Calu3 (cell line): ENCODE measurements at places on chromosomes 4 and X. TPM values are rescaled to one million over a fixed set of nuclear protein-coding genes. Genes with fewer than 3 reads are reported as not detected.

AADAT gene
- 7.6 and 13.8 TPM in 2 replicates for total RNA-seq

HSFX4 gene
- not detected in 2 replicates for total RNA-seq

MID1 gene
- total RNA-seq = 70.5 and 85.6 TPM in 2 replicates

GRID2 gene
- total RNA-seq = not detected in 2 replicates

GPR34 gene
- not detected in 2 replicates for total RNA-seq

BST1 gene
- 4.7 and 6.0 TPM in 2 replicates for total RNA-seq

PITX2 gene
- not detected in 2 replicates for total RNA-seq

COPS4 gene
- total RNA-seq = 21.0 and 21.7 TPM in 2 replicates

BTC gene
- 8.1 and 8.9 TPM in 2 replicates for total RNA-seq

INPP4B gene
- total RNA-seq = 86.9 and 114 TPM in 2 replicates

ARHGAP36 gene
- total RNA-seq = not detected in 2 replicates

HDAC6 gene
- total RNA-seq = 68.1 and 78.7 TPM in 2 replicates

TGIF2LX gene
- not detected in 2 replicates for total RNA-seq

CLNK gene
- not detected in 2 replicates for total RNA-seq

OGT gene
- total RNA-seq = 162 and 191 TPM in 2 replicates

GLRA3 gene
- total RNA-seq = 0.07 and 0.12 TPM in 2 replicates

MAGEB10 gene
- total RNA-seq = not detected in 2 replicates

QRFPR gene
- 1.0 TPM in 1 of 2 replicates, not detected in the other for total RNA-seq

UCHL1 gene
- 17.2 and 19.3 TPM in 2 replicates for total RNA-seq

GAGE12F gene
- total RNA-seq = not detected in 2 replicates

SPANXD gene
- total RNA-seq = not detected in 2 replicates

SPON2 gene
- 2.2 and 2.4 TPM in 2 replicates for total RNA-seq

NPY5R gene
- total RNA-seq = 1.2 and 1.3 TPM in 2 replicates

IL2RG gene
- 0.57 and 3.6 TPM in 2 replicates for total RNA-seq

SRPX2 gene
- total RNA-seq = 31.5 and 45.4 TPM in 2 replicates

USP17L21 gene
- total RNA-seq = not detected in 2 replicates

C4orf50 gene
- total RNA-seq = not detected in 2 replicates

FHDC1 gene
- 6.0 and 7.8 TPM in 2 replicates for total RNA-seq

AMBN gene
- not detected in 2 replicates for total RNA-seq

MAGEA12 gene
- total RNA-seq = not detected in 2 replicates

F9 gene
- not detected in 2 replicates for total RNA-seq
